Vagina (tissue), 2 donors: ENCODE measurements at places on chromosomes 7 and 10.

- no peak for DNase-seq
Observed at GRCh38 chr7:109497053-109497452, 927.4 kb downstream of the DNAJB9 start.

- no peak for DNase-seq
Observed at GRCh38 chr7:116665332-116665996, 6.5 kb upstream of the MET start.

DNA sequence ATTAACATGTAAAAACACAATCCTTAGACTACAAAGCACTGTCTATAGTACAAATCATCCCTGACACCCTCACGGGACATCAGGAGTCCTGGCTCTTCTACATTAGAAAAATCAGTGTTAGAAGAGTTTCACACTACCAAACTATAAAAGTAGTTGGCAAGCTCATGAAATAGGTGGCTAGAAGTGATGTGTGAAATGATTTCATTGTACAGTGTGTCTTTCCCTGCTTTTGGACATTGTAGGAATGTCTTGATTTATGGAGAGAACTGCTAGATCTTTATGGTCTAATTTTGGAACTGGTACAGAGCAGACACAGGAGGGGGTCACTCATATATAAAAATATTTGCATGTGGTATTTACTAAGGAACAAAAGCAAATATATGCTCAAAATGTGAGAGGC lies 33.2 kb downstream of the SEMA3A start:
- no peak for DNase-seq

DNA sequence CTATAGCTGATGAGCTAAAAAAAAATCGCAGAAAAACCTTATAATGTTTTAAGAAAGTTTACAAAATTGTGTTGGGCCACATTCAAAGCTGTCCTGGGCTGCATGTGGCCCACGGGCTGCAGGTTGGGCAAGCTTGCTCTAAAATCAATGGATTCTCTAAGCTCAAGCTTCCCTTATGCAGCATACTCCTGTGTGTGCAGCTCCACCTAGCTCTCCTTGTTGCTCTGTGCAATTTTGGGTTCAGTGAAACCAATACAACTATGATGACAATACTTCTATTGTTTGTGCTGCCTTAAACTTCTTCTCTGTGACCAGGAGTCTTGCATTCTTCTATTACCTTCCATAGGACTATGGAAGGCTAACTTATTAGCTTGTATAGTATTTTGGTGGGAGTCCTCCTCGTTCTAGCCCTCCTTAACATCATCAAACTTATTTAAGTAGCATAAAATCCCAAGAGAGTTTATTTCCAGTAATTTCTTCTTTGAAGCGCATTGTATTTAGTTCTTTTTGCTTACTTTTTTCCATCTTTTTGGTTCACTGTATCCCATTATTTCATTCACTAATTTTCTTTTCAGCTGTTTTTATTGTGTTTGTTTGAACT lies 170.9 kb upstream of the SMIM30 start:
- no peak for DNase-seq

DNA sequence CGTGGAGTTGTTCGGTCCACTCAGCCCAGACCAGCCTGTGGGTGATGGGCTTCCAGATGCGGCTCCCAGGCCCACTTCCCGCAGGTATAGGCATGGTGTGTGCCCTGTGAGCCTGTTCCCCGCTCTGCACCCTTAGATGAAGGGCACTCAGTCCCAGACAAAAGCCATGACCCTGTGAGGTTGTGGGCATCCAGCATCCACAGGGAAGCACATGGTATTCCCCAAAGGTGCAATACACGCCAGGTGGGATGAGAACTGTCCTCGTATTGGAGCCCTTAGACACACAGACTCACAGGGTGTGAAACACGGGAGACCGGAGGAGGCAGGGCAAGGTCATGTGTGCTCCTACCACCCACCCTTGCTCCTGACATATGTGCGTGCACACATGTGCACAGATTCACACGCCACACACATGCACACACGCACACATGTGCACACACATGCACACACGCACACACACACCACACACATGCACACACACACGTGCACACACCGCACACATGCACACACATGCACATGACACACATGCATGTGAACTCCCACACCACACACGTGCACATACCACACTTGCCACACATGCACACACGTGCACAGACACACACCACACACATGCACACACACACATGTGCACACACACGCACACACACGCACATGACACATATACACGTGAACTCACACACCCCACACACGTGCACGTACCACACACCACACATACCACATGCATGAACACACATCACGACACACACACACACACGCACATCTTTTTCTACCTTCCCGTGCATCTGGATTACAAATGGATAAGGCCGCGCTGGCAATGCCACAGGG lies 319.4 kb downstream of the WDR37 start:
- DNase-seq = peak; percentile 46
